A549 (cell line): ENCODE measurements at places on chromosomes 7 and 10.

DNA sequence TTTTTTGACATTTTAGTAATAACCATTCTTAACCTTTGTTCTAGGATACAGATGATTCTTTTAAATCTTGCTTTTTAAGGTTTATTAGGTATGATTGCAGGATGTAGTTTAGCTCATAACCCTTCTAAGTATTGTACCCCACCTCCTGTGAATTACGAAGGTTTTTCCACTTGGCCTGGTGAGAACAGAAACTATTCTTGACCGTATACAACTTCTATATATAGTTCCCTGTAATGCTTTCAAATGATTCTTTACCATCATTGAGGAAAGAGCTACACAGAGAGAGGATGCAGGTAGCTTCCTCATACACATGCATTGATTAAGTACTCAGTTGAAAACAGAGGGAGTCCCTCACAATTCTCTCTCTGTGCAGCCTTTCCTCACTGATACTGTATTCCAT, 86.3 kb downstream of the PALS2 start:
- DNase-seq, result no peak

- peak; percentile 53 for DNase-seq
Observed at GRCh38 chr7:152336754-152337368, 98.9 kb downstream of the KMT2C start.

DNA sequence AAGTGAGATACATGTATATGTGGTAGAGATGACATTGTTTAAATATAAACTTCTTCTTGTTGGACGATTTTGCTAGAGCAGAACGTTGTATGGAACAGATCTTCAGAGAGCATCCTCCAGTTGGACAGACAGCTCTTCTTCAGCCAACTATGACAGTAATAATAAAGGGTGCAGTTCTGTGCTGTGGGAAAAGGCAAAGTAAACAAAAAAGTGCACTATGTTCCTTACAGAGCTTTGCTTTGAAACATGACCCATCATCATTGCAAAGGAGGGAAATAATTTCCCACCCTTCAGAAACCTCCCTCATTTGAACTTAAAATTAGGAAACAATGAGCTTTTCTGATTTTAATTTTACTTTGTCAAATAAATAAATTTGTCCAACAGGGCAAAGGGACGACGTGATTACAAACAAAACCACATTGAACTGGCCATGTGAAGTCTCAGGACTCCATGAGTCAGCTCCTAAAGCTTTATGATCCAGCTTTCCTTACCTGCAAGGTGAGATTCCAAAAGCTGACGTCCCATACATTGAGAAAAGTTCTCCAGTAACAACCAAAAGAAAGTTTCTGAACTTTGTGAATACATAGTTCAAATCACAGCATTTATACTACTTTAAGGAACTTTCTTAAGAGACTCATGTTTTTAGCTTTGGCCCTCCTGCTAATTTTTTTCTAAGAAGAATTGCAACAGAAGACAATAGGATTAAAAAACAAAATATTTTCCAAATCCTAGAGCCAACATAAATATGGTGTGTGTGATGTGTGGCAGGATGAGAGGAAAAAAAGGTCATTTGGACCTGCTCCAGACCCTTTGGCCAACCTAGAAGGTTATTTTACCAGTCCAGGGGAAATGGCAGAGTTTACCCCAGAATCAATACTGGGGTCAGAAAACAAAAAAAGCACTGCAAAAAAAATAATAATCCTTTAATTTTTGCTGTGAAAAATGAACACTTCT, 565.4 kb upstream of the NRP1 start:
- DNase-seq, result no peak

DNA sequence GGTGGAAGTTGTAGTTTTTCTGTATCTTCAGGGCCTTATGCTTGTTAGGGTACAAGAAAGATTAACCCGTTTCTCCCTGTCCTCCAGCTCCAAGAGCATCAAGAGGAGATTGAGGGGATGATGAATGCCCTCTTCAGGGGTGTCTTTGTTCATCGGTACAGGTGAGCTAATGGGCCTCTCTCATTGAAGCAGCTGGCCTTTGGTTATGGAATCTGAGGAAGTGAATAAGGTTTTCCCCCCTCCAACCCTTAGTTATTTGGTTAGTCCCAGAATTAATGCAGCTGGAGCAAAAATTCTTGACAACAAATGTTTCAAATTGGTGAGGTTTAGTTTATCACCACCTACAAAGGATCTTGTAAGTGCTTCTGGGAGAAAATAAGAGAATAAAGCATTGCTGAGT, 17.5 kb downstream of the STAG3 start:
- no peak for DNase-seq

- DNase-seq, result no peak
Observed at GRCh38 chr7:100896732-100897608, 1.3 kb upstream of the ACHE start.

DNA sequence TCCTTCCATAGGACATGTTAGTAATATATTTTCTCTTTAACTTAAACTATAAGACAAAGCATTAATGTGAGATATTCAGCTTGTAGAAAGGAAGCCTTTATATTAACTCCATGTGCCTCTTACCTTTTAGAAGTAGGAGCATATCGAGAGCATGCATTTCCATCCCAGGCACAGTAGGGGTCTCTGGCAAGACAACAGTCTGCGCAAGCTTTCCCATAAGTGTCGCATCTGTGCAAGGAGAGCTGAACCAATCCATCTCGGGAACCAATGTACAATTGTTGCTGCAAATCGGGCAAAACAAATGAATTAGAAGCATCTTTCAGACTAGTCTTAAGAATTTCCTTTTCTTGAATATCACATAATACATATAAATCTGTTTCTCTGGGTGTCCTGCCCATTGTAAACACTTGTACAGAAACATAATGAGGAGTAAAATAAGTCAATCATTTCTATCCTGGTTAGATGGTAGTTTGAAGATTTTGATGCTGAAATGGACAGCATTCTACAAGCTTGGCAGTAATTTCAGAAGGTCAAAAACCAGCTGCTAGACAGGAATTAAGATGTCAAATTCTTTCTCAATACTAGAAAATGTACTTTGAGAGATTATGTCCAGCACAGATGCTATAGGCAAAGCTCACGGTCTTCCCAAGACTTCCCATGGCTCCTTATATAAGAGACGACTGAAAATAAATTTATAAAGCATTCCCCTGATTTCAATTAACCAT, 171.8 kb downstream of the SEMA3D start:
- DNase-seq, result no peak

DNA sequence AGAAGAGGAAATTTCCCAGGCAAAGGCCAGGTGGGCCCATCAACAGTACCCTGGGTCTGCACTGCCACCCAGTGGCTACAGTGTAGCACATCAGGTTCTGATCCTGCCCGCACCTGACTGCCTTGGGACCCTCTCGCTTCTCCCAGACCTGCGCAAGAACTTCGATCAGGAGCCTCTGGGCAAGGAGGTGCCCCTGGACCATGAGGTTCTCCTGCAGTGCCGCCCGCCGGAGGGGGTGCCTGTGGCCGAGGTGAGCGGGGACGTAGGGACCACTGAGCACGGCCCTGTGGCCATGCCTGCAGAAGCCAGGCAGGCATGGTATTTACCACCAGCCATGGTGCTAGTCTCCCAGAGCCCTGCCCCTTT, 33.9 kb upstream of the SLC29A3 start:
- peak; percentile 39 for DNase-seq

GRCh38 chr10:6674291-6674690, 94.2 kb upstream of the PRKCQ start:
- DNase-seq, result no peak

DNA sequence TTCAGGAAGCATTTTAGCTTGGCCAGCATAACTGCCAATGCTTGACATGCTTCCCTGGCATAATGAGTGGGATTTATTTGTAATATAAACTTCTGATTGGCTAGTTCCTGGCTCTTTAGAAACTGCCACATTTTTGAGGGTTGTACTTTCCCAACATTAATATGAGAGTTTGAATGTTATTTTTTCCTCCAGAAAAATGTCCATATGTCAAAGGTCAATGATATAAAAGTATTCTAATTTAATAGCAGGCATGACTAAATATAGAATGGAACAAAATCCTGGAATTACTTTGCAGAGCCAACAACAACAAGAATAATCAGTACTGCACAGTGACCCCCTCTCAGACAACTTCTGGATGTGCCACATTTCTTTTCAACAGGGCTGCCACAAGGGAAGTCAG, 352.6 kb downstream of the PRPF18 start:
- DNase-seq, result no peak

- peak; percentile 11 for DNase-seq
Observed at GRCh38 chr10:14500172-14500765, 169.5 kb upstream of the FRMD4A start.

DNA sequence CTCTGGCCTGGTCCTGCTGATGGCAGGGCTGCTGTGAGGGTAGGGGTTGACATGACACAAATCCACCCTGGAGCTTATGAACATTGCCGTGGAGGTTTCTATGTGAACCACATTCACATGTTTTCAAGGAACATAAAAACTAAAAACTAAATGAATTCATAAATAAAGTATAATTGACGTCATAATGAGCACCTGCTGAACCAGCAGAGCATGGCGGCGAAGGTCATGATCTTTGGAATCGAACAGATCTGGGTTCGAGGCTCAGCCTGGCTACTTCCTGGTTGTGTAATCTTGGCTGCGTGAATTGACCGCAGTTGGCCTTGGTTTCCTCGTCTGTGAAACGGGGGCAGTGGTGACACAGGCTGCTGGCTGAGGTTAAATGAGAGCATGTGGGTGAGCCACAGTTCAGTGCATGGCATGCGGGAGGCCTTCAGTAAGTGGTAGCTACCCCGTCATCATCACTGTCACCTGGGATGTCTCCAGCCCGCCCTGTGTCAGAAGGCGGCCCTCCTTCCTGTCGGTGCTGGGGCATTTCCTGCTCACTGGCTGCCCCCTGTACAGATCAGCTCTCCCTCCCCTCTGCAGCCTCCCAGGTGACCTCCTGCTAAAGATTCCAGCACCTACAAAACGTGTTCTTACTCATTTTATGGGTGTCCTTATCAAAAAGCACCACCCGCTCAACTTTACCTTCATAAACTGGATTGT, 190.3 kb upstream of the SHH start:
- no peak for DNase-seq
